GM04503 (cell line): ENCODE measurements at places on chromosomes 4 and X.

DNA sequence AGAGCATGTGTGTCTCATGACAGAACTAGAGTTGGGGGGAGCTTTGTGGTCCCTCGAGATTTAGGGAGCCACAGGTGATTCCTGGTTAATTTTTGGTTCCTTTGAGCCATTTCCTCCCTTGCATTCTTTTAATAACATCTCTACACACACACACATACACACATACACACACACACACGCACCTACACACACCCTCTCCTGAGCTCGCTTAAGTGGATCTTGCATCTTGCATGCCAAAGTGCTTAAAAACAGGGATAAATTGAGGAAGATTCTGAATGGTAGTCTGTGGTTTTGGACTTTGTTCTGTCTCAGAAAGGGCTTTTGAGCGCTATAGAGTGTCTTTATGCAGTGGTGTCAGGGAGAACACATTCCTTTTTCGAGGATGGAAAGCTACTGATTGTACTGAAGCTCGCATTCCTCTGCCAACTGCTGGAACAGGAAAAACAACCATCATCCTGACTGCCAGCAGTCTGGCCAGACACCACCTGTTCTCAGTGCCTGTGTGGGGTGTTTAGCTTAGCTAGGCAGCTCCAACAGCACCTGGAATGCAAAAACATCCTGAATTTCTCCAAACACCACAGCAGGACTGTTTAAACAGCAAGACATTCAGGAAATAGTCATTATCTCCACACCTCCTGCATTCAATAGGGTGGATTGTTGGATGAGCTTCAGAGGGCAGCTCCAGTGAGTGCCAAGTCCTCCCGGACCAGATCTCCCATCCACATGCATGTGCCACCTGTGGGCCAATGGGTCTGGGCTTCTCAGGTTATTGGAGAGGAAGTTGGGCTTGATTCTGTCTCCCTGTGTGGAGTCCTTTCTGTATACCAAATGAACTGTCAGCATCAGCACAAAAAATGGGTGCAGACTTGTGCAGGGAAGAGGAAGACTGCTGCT lies 21.9 kb upstream of the IGFBP7 start:
- DNase-seq: no peak

DNA sequence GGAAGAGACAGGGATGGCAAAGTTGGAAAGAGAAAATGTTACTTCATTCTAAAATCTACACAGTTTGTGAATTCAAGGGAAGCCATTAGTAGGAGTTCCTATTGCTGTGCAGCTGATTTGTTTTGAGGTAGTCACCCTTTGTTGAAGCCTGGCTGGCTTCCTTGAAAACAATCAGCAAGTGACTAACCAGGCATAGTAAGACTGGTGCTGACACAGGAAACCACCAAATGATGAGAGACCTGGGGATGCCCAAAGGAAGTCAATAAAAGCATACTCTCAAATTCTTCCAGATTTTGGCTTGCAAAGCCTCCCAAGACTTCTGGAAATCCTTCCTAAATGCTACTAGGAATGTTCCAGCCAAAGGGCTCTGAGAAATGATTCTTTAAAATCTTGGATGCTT lies 23.9 kb upstream of the PRDM8 start:
- peak; percentile 78 for DNase-seq

DNA sequence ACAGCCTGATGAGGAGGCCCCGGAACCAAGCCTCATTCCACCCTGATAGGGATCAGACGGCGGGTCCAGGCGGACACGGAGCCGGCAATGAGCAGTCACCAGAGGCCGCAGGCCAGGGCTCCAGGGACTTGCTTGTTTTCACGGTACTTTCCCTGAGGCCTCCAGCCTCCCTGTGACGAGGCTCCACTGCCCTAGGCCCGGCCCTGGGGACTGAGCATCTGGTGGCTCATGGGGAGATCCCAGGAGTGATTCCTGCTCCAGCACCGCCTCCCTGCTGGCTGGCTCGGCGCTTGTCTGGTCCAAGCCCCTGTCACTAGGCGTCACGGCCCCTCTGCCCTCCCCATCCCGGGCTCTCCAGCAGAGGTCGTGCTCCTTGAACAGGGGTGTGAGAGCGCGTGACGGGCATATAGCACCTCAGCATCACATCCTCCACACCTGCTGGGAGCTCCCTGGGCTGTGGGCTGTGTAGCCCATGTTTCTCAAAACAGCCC lies 14.1 kb downstream of the HTRA3 start:
- no peak for DNase-seq

DNA sequence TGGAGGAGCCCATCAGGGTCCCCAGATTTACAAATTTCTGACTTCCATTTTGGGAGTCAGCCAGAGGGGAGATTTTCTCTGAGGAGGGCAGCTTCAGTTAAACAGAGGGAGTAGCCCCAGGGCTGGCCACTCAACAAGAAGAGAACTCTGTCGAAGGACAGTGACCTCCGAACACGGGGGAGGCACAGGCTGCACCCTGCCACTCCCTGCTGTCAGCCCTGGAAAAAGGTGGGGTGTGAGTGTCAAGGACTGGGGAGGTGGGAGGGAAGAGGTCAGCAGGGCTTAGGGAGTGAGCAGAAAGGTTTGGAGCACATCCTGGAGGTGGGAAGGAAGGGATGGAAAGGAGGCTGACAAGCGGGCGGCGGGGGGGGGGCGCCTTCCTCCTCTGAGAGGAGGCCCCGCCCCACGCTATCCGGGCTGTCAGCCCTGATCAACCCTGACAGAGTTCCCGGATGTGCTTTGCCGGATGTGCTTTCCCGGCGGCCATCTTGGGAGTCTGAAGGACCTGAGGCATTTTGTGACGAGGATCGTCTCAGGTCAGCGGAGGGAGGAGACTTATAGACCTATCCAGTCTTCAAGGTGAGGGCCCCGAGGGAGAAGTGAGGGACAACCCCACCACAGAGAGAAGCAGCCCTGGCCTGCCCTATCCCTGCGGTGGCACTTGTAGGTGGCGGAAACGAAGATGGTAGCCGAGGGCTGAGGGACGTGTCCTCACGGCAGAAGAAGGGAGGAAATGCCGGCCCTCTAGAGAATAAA lies at the start of gene MAGEC1:
MAGEC1 (plus strand) TSS at position 495 of the 756 bp plus-strand sequence. CDS start 1,179 bp downstream, outside the sequence.
- no peak for DNase-seq

DNA sequence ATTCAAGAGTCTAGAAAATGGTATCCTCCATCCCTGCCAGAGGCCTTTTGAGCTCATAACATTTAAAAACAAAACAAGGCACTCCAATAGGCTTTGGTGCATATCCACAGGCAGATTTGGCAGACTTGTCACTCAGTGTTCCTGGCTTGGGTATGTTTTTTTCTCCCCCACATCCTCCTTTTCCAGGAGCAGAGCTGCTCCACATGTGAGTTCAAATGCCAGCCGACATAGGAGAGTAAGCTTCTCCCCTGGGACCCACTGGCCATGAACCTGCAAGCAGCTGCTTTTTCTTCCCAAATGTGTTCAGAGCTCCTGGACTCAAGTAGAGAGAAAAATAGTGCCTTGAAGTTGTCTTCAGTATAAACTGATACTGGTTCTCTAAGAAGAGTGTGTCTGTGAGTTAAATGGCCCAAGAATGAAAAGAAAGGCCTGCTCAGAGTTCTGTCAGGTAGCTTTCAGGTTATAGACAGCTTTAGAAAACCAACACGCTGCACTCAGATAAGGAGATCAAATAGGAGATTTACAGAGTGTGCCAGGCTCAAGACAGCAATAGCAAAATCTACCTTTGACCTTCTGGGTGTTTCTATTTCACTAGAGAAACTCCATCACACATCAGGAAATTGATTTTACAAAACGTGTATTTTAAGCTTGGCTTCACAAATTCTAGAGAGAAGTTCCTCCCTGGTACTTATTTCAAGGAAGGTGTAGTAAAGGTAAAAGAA lies 162.5 kb upstream of the GALNT7 start:
- DNase-seq: no peak
